ENCODE measurements at places on chromosomes 3 and 15.

- peak; percentile 62 for DNase-seq
Observed at GRCh38 chr3:192063570-192063969, 602.6 kb downstream of the PYDC2 start.

DNA sequence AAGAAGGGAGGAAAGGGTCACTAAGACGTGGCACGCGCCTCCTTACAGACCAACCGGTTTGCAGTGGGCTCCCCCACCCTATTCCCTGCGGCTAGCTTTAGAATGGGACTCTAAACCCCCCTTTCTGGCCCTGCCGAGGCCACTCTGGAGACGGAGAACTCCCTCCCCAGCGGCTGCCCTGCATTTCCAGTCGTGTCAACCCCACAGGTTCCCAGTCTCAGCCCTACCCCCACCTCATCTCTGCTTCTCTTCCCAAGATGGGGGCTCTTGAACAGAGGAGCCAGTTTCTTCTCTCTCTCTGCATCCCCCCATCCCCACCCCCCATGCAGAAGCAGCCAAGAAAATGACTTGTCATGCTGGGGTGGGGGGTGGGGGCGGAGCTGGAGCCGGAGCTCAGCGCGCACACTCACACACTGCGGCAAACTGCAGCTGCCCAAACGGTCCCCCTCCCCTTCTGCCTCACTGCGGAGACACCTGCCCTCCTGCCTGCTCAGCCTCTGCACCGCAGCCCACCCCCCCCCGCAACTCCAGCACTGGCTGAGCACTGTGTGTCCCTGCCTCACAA is 871 bp downstream of the MAP1A start:
- DNase-seq = peak; percentile 33

GRCh38 chr3:29494305-29495036 is 213.6 kb downstream of the RBMS3 start:
- no peak for DNase-seq

GRCh38 chr15:38525489-38525888 is 39.1 kb downstream of the RASGRP1 start:
- no peak for DNase-seq

- no peak for DNase-seq
Observed at GRCh38 chr15:78365917-78366316, 25.8 kb downstream of the CRABP1 start.

GRCh38 chr15:83973816-83974215 is 261.8 kb upstream of the GOLGA6L4 start:
- no peak for DNase-seq

DNA sequence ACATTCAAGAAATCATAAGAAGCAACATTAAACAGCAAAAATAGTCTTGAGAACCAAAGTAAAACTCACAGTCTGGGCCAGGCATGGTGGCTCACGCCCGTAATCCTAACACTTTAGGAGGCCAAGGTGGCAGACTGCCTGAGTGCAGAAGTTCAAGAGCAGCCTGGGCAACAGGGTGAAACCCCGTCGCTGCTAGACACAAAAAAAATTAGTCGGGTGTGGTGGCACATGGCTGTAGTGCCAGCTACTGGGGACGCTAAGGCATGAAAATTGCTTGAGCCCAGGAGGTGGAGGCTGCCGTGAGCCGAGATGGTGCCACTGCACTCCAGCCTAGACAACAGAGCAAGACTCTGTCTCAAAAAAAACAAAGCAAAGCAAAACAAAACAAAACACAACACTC is 117.7 kb upstream of the GOLGA6L6 start:
- no peak for DNase-seq

DNA sequence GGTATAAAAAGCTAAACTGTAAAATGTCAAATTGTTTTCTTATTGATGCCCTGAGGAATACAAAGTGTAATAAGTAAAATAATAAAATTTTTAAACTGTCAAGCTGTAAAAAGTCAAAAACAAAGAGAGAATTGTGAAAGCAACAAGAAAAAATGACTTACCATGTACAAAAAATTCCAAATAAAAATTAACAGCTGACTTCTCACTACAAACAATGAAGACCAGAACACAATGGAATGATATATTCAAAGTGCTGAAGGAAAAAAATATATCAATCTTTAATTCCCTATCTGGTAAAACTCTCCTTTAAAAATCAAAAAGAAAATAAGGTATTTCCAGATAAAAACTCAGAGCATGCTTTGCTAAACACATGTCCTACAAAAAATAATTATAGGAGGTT is 883.5 kb downstream of the IGSF11 start:
- no peak for DNase-seq

DNA sequence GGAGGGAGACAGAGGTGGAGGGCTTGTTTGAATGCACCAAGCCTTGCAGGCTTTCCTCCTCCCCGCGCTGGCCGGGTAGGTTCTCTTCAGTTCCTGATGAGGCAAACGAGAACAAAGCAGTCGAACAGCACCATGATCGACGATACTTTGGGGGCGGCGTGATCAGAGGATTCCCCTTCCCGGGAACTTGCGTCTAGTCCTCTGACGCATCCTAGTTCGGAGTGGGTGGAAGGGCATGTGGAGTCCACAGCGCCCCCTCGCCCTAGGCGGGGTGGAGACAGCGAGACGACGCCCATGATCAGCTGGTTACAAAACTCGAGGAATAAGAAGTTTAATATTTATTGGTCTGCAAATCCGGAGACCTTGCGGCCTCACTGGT is 452 bp upstream of the SV2B start:
- peak; percentile 36 for DNase-seq

DNA sequence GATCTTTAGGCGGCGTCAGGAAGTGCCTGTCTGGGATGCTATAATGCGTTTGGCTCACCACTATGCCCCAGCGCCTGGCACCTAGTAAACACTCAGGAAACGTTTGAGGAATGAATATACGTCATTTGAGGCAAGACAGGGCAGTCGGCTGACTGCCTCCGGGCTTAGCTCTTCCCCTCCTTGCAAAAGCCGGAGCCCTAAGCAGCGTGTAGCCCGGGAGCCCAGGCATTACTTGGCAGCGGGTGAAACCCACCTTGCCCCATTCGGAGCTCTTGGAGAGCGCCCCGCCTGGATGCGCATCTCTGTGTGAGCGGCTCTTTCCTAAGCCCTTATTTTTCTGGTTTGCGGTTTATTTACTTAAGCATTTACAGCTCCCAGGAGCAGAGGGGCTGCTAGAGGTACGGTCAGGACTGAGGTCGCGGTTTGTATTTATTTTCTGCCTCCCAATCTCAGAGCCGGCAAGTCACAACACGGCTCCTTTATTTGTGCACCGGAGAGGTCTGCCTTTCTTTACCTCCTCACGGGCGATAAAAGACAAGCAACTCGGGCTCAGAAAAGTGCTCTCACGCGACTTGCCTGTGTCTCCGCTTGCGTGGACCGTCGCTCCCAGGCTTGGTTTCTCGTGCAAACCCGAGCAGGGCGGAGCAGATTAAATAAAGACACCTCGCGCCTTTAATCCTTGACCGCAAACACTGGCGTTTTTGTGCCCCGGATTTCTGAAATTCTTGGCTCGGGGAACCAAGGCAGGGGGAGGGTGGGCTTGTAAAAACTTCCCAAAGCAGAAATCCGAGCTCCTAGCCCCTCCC is 737 bp upstream of the ITPR1 start:
- DNase-seq = peak; percentile 69

DNA sequence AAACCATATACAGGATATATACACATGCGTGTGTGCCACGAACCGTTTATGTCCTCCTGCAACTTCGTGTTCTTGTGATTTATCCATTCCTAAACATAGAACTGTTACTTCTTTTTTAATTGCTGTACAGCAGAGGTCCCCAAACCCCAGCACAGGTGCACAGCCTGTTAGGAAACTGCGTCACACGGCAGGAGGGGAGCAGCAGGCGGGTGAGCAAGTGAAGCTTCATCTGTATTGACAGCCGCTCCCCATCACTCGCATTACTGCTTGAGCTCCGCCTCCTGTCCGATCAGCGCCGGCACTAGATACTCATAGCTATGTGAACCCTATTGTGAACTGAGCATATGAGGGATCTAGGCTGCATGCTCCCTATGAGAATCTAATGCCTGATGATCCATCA is 34.9 kb upstream of the NRROS start:
- no peak for DNase-seq

- DNase-seq = peak; percentile 26
Observed at GRCh38 chr3:129001101-129001805, at the start of gene EFCC1. TSS of gene EFCC1 (plus strand) at chr3:129001304. CDS start at chr3:129001629, 325 bp downstream.

DNA sequence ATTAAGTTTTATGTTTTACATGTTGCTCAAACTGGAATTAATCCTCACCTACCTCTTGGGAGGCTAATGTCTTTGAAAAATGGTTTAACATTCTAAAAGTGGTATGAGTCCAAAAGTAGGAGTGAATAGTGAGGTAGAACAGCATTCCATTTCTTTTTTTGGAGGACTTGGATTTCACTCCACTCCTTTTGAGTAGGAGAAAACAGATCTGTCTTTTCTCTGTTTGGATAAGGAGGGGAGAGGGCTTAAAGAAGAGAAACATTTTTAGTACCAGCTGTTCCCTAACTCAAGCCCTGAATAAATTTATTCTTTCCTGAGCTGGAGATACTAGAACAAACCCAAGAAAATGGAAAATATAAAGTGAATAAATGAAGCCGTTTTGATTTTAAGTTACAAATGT is 687.9 kb downstream of the MECOM start:
- no peak for DNase-seq

DNA sequence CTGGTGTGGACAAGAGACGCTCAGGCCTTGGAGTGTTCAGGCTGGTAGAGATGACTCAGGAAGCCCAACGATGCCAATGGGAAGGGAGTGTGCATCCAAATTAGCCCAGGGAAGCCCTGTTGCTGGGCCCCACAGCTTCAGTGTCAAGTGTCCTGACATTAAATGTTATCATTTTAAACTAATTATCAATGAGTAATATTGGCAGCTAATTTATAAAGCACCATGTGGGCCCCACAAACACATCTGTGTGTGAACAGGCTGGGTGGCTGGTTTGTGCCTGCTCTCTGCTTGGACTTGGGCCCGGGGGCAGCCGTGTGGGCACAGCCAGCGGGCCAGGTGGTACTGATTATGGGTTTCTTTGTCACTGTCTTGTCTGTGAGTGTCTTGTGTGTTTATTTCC is 15.0 kb downstream of the FBLN2 start:
- no peak for DNase-seq

- no peak for DNase-seq
Observed at GRCh38 chr3:102741105-102741504, 306.3 kb downstream of the ZPLD1 start.

GRCh38 chr3:98185180-98185579 is 18.7 kb downstream of the OR5H15 start:
- peak; percentile 6 for DNase-seq

- DNase-seq = no peak
Observed at GRCh38 chr3:183635107-183635430, 354 bp upstream of the KLHL24 start.

GRCh38 chr15:100350434-100351226 is 8.9 kb upstream of the ADAMTS17 start:
- peak; percentile 34 for DNase-seq

DNA sequence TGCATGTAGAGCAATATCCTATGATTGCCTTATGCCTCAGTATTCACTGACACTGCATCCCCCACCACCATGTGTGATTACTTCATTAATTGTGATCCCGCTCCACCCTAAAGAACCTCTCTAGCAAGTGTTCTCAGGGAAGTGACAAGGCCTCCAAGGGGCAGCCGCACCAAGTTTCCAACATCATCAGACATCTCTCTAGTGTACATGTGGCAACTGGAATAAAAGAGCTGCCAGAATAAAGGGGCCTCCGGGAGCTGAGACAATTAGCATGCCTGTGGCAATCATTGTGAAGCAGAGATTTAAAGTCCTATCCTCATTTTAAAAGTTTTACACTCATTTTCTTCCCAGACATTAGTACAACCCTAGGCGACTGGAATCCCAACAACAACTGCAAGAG is 902.1 kb upstream of the SEMA6D start:
- DNase-seq = no peak

- no peak for DNase-seq
Observed at GRCh38 chr15:27855137-27855536, 244.0 kb downstream of the OCA2 start.

- DNase-seq = no peak
Observed at GRCh38 chr3:13023971-13024764, 49.1 kb downstream of the IQSEC1 start.

GRCh38 chr3:137294839-137295238 is 337.1 kb downstream of the IL20RB start:
- no peak for DNase-seq

- DNase-seq = peak; percentile 91
Observed at GRCh38 chr3:107222907-107223306, 154.3 kb upstream of the CCDC54 start.

DNA sequence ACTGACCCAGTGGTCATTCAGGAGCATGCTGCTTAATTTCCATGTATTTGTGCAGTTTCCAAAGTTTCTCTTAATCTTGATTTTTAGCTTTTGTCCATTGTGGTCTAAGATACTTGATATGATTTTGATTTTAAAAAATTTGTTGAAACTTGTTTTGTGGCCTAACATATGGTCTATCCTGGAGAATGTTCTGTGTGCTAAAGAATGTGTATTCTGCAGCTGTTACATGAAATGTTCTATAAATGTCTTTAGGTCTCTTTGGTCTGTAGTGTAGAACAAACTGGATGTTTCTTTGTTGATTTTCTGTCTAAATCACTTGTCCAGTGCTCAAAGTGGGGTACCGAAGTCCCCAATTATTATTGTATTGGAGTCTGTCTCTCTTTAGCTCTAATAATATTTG is 17.4 kb downstream of the CEP63 start:
- no peak for DNase-seq

- DNase-seq = no peak
Observed at GRCh38 chr15:48109212-48109611, 11.6 kb upstream of the SLC24A5 start.

DNA sequence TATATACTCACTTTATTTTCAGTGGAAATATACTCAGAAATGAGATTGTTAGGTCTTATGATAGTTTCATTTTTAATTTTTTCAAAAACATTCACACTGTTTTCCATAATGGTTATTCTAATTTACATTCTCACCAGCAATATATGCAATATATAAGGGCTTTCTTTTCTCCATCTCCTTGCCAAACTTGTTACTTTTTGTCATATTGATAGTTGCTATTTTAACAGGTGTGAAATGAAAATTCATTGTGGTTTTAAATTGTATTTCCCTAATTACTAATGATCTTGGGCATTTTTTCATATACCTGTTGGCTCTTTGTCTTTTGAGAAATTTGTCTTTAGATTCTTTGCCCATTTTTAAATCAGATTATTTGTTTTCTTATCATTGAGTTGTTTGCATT is 325.2 kb downstream of the DIPK2A start:
- DNase-seq = no peak

DNA sequence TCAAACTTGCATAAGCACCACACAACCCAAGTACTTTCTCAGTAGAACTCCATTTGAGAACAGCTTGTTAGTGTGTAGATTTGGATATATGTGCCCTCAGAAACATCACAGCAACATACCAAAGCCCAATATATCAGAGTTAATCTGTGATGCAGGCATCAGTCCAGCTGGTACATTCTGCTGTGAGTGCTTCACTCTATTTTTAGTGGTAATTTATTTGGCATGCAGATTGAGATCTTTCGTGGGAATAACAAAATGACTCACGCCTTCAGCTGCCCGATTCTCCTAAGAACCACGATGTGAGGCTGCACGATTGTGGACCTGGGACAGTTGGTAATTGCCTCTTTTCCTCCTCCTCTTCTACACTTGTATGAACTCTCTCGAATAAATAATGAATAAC is 730.7 kb downstream of the SQOR start:
- DNase-seq = peak; percentile 11

GRCh38 chr3:194782698-194783404 is 97.2 kb downstream of the FAM43A start:
- peak; percentile 14 for DNase-seq

Data from EL (cell line).